ENCODE measurements at places on chromosomes 12 and 14. TPM values are rescaled to one million over a fixed set of nuclear protein-coding genes. Genes with fewer than 3 reads are reported as not detected.

DNA sequence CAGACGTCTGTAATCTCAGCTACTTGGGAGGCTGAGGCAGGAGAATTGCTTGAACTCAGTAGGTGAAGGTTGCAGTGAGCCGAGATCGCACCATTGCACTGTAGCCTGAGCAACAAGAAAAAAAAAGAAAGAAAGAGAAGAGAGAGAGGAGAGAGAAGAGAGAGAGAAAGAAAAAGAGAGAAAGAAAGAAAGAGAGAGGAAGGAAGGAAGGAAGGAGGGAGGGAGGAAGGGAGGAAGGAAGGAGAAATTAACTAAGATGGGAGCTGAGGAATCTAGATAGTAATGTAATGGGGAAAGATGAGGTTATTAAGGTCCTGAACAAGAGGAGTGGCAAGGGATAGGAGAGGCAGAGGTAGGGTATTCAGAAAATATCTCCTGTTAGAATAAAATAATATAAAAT, 17.4 kb upstream of the SGPP1 start:
- no peak overlapping the region for H3K4me3 ChIP-seq
- DNase-seq, result no peak
- H3K27me3 ChIP-seq, result no peaks in the 10 kb centered on the region
- no peaks in the 10 kb centered on the region for H3K4me1 ChIP-seq
- no peak overlapping the region for H3K27ac ChIP-seq
- no peaks in the 10 kb centered on the region for H3K36me3 ChIP-seq

DNA sequence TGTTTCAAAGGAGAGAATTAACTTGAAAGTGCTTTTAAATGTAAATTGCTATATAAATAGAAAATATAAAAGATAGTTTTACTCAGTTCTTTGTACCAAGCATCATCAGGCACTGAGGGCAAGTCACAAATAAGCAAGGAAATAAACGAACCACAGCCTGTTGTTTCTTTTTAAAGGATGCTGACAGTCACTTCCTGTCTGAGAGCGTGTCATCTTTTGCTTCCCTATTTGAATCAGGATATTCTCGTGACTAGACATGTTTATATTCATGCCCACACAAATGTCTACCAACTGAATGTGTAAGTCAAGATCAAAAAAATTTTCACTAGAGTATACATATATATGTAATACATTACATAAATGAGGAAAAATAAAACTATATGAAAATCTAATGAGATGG, 31.4 kb upstream of the SLC2A13 start:
- H3K4me3 ChIP-seq, result no peak overlapping the region
- no peak overlapping the region for H3K27ac ChIP-seq
- no peaks in the 10 kb centered on the region for H3K4me1 ChIP-seq
- no peak for DNase-seq
- no peaks in the 10 kb centered on the region for H3K27me3 ChIP-seq

- no peak for DNase-seq
- no peak overlapping the region for H3K4me3 ChIP-seq
- H3K27me3 ChIP-seq, result no peaks in the 10 kb centered on the region
- no peaks in the 10 kb centered on the region for H3K36me3 ChIP-seq
- no peaks in the 10 kb centered on the region for H3K4me1 ChIP-seq
Observed at GRCh38 chr12:4024701-4025100, 151.5 kb upstream of the PARP11 start.

DNA sequence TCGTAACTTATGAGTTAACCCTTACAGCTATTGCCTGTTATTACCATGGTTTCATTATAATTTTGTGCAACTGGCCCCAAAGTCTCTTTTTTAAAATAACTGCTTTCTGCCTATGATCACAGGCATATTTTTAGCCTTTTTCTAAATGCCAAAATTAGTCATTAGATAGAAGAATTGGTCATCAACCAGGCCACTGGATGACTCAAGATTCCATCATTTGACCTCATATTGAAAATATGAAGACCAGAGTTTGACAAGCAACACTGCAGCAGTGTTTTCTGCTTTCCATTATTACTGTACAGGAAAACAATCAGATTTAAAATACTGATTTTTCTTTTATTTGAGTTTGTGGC, 54.7 kb upstream of the OTOGL start:
- H3K27ac ChIP-seq, result no peak overlapping the region
- H3K4me3 ChIP-seq, result no peak overlapping the region
- H3K4me1 ChIP-seq, result peaks cover 2% of the 10 kb centered on the region
- no peak for DNase-seq
- H3K36me3 ChIP-seq, result no peaks in the 10 kb centered on the region

- peak overlapping the region; percentile 98 for H3K27ac ChIP-seq
- no peak for DNase-seq
- no peaks in the 10 kb centered on the region for H3K27me3 ChIP-seq
- H3K4me1 ChIP-seq, result peaks cover 3% of the 10 kb centered on the region
- H3K4me3 ChIP-seq, result peak overlapping the region; percentile 0
- H3K36me3 ChIP-seq, result no peaks in the 10 kb centered on the region
Observed at GRCh38 chr12:6553051-6553868, 2.6 kb downstream of the IFFO1 start.

DNA sequence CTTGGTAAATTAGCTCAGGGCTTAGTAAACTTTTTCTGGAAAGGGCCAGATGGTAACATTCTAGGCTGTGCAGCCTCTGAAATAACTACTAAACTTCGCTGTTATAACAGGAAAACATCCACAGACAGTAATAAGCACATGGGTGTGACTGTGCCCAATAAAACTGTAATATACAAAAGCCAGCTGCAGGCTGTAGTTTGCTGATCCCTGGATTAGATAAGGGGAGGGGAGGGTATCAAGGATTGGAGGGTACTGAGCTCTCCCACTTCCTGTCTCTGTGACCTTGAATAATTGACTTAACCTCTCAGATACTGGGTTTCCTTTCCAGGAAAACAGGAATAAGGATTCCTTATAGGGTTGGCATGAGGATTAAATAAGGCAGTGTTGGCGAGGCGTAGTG, 81.2 kb downstream of the CCDC60 start:
- no peaks in the 10 kb centered on the region for H3K4me1 ChIP-seq
- H3K27me3 ChIP-seq, result peaks cover 2% of the 10 kb centered on the region
- no peak overlapping the region for H3K27ac ChIP-seq
- H3K36me3 ChIP-seq, result no peaks in the 10 kb centered on the region

GRCh38 chr12:1851151-1851701, 30.9 kb downstream of the LRTM2 start:
- H3K27me3 ChIP-seq, result no peaks in the 10 kb centered on the region
- no peak overlapping the region for H3K4me3 ChIP-seq
- DNase-seq, result no peak
- no peak overlapping the region for H3K27ac ChIP-seq

Gene TPPP2
- not detected for total RNA-seq

Gene WDR89
- 7.9 TPM for total RNA-seq

DNA sequence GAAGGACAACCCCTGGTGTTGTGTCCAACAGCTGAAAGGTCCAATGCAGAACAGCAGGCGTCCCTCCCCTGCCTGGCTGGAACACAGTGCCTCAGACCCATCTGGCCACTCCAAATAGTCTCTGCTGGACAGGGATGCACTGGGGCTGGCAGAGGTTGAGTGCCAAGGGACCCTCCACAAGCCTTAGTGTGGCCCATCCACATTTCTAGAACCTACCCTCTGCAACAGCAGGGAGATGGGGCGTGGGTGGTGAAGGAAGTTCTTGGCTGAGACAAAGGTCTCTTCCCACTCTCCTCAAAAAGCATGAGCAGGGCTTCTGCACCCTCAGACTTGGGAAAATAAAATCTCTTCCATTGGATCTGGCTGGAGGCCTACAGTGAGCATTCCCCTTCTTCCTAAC, 36.5 kb downstream of the LTBP2 start:
- peak; percentile 43 for DNase-seq
- H3K36me3 ChIP-seq, result no peaks in the 10 kb centered on the region
- H3K27me3 ChIP-seq, result no peaks in the 10 kb centered on the region
- peaks cover 9% of the 10 kb centered on the region for H3K4me1 ChIP-seq
- no peak overlapping the region for H3K4me3 ChIP-seq

GRCh38 chr12:3311027-3311402, 180.0 kb upstream of the PRMT8 start:
- no peaks in the 10 kb centered on the region for H3K4me1 ChIP-seq
- no peak overlapping the region for H3K27ac ChIP-seq
- H3K36me3 ChIP-seq, result no peaks in the 10 kb centered on the region
- no peak overlapping the region for H3K4me3 ChIP-seq
- no peaks in the 10 kb centered on the region for H3K27me3 ChIP-seq
- no peak for DNase-seq

- no peak for DNase-seq
- no peaks in the 10 kb centered on the region for H3K36me3 ChIP-seq
- no peak overlapping the region for H3K4me3 ChIP-seq
- no peak overlapping the region for H3K27ac ChIP-seq
- H3K27me3 ChIP-seq, result no peaks in the 10 kb centered on the region
Observed at GRCh38 chr14:76867516-76868453, 41.6 kb downstream of the LRRC74A start.

GRCh38 chr12:45725631-45726602, 3.6 kb upstream of the ARID2 start:
- H3K4me1 ChIP-seq, result peaks cover 3% of the 10 kb centered on the region
- no peaks in the 10 kb centered on the region for H3K27me3 ChIP-seq
- H3K4me3 ChIP-seq, result peak overlapping the region; percentile 72
- no peaks in the 10 kb centered on the region for H3K36me3 ChIP-seq
- H3K27ac ChIP-seq, result no peak overlapping the region

DNA sequence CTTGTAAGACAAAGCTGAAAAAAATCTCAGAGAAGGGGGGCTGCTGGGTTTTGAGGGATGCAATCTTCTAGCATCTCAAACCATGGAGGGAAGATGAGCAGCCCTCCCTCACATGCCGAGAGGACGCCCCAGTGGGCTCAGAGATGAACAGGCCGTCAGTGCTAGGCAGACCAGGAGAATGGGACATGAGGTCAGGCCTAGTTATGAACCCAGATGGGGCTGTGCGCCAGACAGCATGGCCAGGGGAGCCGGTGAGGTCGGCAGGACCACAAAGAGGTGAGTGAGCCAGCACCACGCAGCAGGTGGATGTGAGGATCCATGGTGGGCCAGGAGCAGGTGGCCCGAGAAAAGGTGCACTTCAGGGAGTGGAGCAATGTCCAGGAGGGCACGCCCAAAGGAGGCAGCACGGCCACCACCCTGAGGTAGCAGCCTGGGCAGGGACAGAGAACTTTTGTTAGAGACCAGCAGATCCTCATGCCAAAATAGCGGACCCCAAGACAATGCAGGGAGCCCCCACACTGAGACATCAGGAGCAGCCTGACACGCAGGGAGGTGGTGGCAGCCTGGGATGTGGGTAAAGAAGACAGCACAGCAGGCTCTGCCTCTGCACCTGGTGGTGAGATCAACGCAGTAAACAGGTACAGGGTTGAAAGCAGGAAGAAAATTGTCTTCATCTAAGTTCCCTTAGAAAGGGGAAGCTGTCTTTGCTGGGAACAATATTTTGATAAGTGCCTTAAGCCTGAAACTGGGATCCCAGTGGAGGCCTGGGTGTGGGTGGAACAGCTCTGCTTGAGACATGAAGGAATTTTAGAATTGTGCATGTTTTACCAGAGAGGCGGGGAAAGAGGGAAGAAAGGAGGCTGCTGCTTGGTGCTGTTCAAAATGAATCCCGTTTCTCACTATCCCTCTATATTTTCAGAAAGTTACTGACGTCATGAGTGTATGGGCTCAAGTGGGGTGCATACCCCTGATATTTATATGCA, 17.8 kb upstream of the MCRS1 start:
- no peak for DNase-seq
- H3K36me3 ChIP-seq, result no peaks in the 10 kb centered on the region
- no peak overlapping the region for H3K4me3 ChIP-seq
- H3K27ac ChIP-seq, result no peak overlapping the region

DNA sequence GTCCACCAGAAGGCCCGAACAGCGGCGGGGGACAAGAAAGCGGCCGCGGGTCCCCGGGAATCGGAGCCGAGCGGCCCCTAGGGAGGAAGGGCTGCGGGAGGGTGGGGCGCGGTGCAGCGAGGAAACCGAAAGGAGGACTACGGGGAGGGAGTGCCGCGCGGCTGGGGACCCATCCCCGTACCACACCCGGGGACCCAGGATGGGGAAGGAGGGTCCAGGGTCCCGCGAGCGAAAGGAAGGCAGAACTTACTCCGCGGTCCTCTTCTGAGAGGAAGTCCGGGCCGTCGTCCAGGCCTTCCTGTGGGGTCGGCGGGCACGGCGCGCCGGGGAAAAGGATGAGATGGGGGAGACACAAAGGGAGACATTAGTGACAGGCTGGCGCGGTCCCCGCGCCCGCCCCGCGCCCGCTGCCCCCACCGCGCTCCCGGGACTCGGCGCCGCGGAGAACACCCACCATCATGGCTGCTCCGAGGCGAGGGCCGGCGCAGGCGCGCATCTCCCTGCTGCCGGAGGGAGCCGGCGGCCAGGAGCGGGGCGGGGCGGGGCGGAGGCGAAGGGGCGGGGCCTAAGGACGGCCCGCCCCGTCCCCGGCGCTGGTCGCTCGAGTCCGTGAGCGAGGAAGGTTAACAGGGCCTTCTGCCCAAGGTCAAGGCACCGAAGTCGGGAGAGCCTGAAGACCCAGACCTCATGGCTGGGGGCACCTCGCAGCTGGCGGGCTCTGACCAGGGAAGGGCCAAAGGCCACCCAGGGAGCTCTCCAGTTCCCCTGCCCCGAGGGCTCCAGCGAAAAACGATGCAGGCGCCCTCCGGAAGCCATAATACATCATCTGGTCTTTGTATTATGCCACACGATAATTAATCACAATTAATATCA, at the start of gene SNX6:
SNX6 (minus strand) TSS at position 492 of the 873 bp plus-strand sequence; CDS start at position 460, 32 bp downstream.
- no peaks in the 10 kb centered on the region for H3K4me1 ChIP-seq
- peak within 1 kb of the TSS; percentile 67 for H3K4me3 ChIP-seq
- H3K27ac ChIP-seq, result no peak within 1 kb of the TSS
- no peaks in the 10 kb centered on the region for H3K36me3 ChIP-seq
- H3K27me3 ChIP-seq, result no peaks in the 10 kb centered on the region

GRCh38 chr14:102131741-102132140, 8.0 kb upstream of the WDR20 start:
- H3K4me3 ChIP-seq, result no peak overlapping the region
- H3K27ac ChIP-seq, result no peak overlapping the region
- H3K36me3 ChIP-seq, result no peaks in the 10 kb centered on the region
- no peaks in the 10 kb centered on the region for H3K4me1 ChIP-seq
- H3K27me3 ChIP-seq, result no peaks in the 10 kb centered on the region

Gene SERPINA4
- total RNA-seq, result not detected

All from aorta (tissue), 5 donors.